T-helper 17 cell (primary cell): ENCODE measurements at places on chromosomes 4 and X. TPM values are rescaled to one million over a fixed set of nuclear protein-coding genes. Genes with fewer than 3 reads are reported as not detected.

RNF150 gene
- total RNA-seq = not detected

OFD1 gene
- total RNA-seq = 72.1 TPM

MAGED2 gene
- 49.3 TPM for total RNA-seq

VCX gene
- not detected for total RNA-seq

SYN1 gene
- 0.52 TPM for total RNA-seq

AFF2 gene
- 0.90 TPM for total RNA-seq

PABPC5 gene
- not detected for total RNA-seq

MAGEH1 gene
- 13.5 TPM for total RNA-seq

C1QTNF7 gene
- not detected for total RNA-seq

PRSS12 gene
- total RNA-seq = not detected

YY2 gene
- 0.68 TPM for total RNA-seq

POU3F4 gene
- not detected for total RNA-seq

PRR32 gene
- not detected for total RNA-seq

CSAG3 gene
- total RNA-seq = not detected

NSG1 gene
- 50.9 TPM for total RNA-seq

ODAM gene
- total RNA-seq = not detected

UGT2A1 gene
- not detected for total RNA-seq

RIPPLY1 gene
- not detected for total RNA-seq

DUX4 gene
- total RNA-seq = not detected

OPHN1 gene
- total RNA-seq = 1.4 TPM

DDX60 gene
- 14.5 TPM for total RNA-seq

SPARCL1 gene
- total RNA-seq = not detected

KCNE5 gene
- not detected for total RNA-seq

CT45A3 gene
- total RNA-seq = not detected

CSAG1 gene
- not detected for total RNA-seq

CYBB gene
- total RNA-seq = 2.3 TPM

STAG2 gene
- total RNA-seq = 77.2 TPM

EDA2R gene
- total RNA-seq = 0.37 TPM

ARHGAP36 gene
- not detected for total RNA-seq
